ENCODE measurements at places on chromosomes 2 and 18. TPM values are rescaled to one million over a fixed set of nuclear protein-coding genes. Genes with fewer than 3 reads are reported as not detected.

DAPL1 gene
- not detected for total RNA-seq

COL5A2 gene
- total RNA-seq: 10.3 TPM

MC2R gene
- not detected for total RNA-seq

CKAP2L gene
- total RNA-seq: 4.7 TPM

BARD1 gene
- 47.3 TPM for total RNA-seq

C2orf80 gene
- 21.0 TPM for total RNA-seq

MAP3K19 gene
- total RNA-seq: 1.6 TPM

TWIST2 gene
- not detected for total RNA-seq

PLCL1 gene
- 31.0 TPM for total RNA-seq

CTAGE1 gene
- not detected for total RNA-seq

ABCG8 gene
- 0.31 TPM for total RNA-seq

RPS27A gene
- 452 TPM for total RNA-seq

ZNF236 gene
- 45.7 TPM for total RNA-seq

TEX44 gene
- total RNA-seq: not detected

DYSF gene
- 1.6 TPM for total RNA-seq

SERPINB4 gene
- total RNA-seq: not detected

CYP26B1 gene
- total RNA-seq: 3.4 TPM

HOXD12 gene
- not detected for total RNA-seq

IL36RN gene
- total RNA-seq: not detected

IL1RN gene
- not detected for total RNA-seq

NEURL3 gene
- total RNA-seq: not detected

DNAH7 gene
- total RNA-seq: 19.4 TPM

CRYGB gene
- total RNA-seq: not detected

MBD2 gene
- 22.2 TPM for total RNA-seq

ZSWIM2 gene
- 0.63 TPM for total RNA-seq

GALNT5 gene
- total RNA-seq: under 0.01 TPM

DNAJC27 gene
- 18.5 TPM for total RNA-seq

PJVK gene
- 11.0 TPM for total RNA-seq

RBFA gene
- total RNA-seq: 100 TPM

AQP12B gene
- total RNA-seq: not detected

TRAK2 gene
- total RNA-seq: 51.6 TPM

ABCB11 gene
- 1.6 TPM for total RNA-seq

KCMF1 gene
- total RNA-seq: 23.5 TPM

ITGB1BP1 gene
- total RNA-seq: 73.6 TPM
